ENCODE measurements at places on chromosomes 7 and 10.

GRCh38 chr7:133186060-133186459, 66.8 kb upstream of the EXOC4 start:
- DNase-seq, result no peak

GRCh38 chr7:31014826-31015225, 37.3 kb upstream of the ADCYAP1R1 start:
- DNase-seq, result no peak

GRCh38 chr10:69217119-69217754, 2.9 kb upstream of the HKDC1 start:
- no peak for DNase-seq

GRCh38 chr7:42082144-42082543, 154.9 kb downstream of the GLI3 start:
- DNase-seq, result no peak

- no peak for DNase-seq
Measured at GRCh38 chr7:128915271-128915819, 4.8 kb upstream of the KCP start.

DNA sequence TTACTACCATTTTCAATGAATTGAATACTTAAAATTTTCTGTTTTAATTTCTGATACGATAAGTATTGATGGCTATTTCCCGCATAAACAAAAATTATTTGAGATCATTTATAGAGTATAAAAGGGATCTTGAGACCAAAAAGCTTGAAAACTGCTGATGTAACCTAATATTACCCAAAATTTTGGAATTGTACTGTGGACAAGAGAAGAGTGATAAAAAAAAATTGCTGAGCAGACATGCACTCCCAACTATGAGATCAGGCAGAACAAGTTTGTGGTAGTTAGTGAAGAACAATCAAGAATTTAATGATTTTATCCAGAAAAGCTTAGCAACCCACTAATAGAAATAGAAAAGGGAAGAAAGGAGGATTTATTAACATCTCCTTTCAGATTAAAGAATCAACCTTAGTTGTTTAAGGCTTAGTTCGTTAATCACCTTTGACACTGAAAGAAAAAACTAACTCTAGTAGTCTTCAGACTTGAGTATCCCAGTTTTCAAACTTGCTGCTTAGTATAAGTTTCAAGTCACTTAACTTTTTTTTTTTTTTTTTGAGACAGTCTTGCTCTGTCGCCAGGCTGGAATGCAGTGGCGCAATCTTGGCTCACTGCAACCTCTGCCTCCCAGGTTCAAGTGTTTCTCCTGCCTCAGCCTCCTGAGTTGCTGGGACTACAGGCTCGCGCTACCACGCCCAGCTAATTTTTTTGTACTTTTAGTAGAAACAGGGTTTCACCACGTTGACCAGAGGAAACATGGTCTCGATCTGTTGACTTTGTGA, 50.6 kb upstream of the ZC3HAV1 start:
- no peak for DNase-seq

GRCh38 chr10:88113232-88113631, 249.8 kb downstream of the PTEN start:
- DNase-seq, result no peak

DNA sequence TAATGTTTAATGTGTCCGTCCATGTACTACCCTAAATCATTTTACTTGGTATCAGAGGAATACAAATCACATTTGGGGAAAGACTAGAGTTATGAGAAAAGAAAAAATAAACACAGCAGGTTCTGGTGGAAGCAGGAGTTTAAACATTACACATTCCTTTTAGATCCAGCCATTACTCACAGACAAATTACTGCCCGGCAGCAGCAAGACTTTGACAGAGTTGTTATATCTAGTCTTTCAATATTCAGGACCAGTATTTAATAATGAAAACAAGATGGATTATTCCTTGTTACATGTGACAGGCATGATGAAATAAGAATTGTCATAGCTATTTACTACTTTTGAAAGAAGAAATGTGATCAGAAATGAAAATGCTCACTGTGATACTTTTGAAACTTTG, 131.8 kb upstream of the GNAI1 start:
- no peak for DNase-seq

DNA sequence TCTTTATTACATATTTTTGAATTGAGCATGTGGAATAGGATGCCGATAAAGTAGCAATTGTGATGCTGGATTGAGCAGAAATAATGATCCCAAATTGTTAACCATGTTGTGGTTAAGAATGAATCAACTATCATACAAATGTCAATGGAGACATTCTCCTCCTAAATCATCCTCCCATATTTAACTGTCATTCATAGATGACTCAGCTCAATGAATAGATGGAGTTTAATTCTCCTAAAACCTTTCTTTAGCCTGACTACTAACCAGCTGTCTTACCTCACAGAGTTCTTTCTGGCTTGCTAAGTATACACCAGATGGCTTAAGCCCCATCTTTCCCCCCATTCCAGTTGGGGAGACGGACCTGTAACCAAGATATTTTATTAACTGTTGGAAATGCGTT, 23.4 kb upstream of the NPS start:
- no peak for DNase-seq

Data from GM10248 (cell line).